ENCODE measurements at places on chromosomes 7 and 10.
A peak's percentile ranks its signal among the peaks of the same experiment; 100 is the strongest.

- DNase-seq: no peak
These were observed 36.0 kb upstream of the ARHGAP21 start for GRCh38 chr10:24759672-24760071.

- DNase-seq: no peak
These were observed 247.3 kb downstream of the SKAP2 start for GRCh38 chr7:26617066-26617465.

GRCh38 chr7:50580057-50580456, 14.9 kb upstream of the DDC start:
- DNase-seq: no peak

- DNase-seq: no peak
These were observed 579.4 kb downstream of the GATA3 start for GRCh38 chr10:8633909-8634308.

DNA sequence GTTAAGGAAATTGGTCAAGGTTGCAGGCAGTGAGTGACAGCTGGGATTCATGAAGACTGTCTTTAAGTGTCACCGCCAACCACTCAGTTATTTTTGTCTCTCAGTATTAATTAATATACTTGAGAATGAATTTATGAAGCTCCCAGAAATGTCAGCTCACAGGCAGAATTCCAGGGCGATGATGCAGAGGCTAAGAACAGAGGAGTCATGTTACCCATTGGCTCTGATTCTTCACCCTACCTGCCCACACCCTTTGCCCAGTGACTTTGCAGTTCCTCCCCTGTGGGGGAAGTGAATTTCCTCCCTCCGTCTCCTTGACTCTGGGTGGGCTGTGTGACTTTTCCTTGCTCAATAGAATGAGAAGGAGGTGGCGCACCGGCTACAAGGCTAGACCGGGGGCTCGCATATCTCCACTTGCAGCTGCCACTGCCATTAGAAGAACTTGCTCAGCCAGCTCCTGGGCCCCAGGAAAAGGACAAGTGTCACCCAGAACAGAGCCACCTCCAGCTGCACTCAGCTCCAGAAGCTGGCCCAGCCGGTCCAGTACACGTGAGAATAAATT, 157.1 kb upstream of the PRKCQ start:
- DNase-seq: no peak

DNA sequence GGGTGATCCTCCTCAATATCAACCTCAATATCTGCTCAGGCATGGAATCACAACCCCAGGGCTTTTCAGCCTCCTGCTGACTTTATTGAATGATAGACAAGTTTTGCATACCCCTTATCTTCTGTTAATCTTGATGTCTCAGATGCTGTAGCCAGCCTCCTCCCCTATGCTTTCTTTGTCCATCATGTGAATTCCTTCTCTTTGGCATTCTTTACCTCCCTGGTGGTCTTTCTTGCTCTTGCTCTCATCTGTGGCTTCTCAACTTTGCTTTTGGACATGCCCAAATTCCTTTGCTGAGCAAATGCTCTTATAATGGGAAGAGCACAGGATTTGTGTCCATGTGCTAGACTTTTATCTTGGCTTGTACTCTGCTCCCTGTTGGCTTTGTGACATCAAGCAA, 73.4 kb upstream of the FAM13C start:
- DNase-seq: no peak

- DNase-seq: no peak
These were observed 2.4 kb downstream of the PAPSS2 start for GRCh38 chr10:87661861-87662785.

DNA sequence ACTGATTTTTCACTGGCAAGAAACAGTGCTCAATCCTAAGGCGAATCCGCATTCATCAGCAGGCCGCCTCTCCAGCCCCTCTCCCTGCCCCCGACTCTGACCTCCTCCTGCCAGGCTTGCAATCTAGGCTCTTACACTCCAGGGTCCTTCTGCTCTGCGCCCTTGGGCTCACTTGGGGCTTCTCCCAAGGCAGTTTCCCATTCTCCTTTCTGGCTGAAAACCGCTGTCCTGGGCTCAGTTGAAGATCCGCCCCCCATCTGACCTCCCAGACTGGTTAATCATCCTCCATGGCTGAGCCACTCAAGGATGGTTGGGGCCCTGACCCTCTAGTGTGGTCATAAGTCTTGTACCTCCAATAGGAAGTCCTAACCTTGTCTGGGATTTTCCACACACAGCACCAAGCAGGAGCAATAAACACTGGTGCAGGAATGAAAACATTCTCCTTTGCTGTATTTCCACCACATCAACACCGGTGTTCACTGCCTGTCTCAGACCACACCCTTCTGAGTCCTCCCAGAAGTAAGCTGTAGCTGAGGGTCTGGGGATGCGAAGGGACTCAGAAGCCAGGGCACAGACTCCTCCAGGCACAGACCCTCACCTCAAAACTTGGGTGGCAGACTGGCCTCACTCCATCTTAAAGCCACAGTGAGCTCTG, 42.4 kb downstream of the TNS3 start:
- no peak for DNase-seq

DNA sequence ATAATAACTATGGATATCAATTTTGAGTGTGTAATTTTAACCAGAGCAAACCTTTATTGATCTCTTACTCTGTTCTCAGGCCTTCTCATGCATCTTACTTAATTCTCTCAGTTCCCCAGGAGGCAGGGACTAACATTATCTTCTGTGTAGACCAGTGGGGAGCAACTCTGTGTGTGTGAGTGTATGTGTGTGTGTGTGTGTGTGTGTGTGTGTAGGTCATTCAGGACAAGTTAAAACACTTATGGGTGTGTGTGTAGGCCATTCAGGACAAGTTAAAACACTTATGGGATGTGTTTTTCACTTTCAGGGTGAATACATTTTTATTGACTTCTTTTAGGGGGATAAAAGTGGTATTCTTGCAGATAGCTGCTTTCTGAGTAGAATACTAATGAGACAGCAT, 145.0 kb downstream of the ADAM12 start:
- DNase-seq: no peak

DNA sequence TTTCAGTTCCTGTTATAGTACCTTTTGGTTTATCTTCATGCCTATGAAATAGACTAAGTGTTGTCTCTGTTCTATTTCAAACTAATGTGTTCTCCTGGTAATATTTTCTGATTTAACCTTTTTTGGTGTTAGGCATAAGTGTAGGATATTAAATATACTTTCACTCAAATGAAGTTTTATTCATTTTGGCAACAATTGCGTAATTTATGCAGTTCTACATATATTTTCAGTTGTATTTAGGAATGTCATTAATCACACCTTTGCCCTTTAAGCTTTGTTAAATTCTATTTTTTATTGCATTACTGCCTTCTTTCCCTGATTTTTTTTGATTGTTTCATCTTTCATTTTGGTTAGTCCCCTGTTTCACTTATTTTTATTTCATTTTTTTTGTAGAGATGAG, 47.3 kb downstream of the RSBN1L start:
- DNase-seq: no peak

DNA sequence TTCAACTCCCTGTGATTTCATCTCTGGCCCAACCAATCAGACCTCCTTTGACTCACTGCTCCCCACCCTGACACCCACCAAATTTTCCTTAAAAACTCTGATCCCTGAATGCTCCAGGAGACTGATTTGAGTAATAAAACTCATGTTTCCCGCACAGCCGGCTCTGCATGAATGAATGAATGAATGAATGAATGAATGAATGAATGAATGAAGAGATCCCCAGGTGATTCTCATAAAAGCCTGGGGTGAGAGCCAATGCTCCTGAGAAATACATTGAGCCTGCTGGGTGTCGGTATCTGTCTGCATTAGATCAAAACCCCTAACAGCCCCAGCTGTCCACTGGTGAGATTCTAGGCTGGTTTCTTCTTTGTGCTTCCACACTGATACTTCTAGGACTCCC, 58.7 kb downstream of the HTR7 start:
- DNase-seq: no peak

DNA sequence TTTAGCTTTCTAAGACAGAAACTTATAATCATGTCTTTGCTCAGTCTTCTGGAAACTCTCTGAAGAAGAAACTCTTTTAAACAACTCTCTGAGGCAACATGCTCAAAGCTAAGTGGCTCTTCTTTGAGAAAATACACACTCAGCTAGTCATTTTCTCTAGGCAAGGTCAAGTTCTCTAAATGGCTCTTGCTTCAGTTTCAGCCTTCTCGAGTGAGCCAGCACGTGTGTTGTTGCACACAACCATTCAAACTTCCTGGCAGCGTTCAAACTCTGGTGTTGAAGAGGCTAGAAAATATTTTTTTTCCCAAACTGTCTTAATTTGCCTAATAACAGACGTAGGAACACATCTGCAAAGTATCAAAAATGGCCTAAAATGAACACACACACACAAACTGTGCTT, 129.1 kb downstream of the THSD7A start:
- DNase-seq: no peak

DNA sequence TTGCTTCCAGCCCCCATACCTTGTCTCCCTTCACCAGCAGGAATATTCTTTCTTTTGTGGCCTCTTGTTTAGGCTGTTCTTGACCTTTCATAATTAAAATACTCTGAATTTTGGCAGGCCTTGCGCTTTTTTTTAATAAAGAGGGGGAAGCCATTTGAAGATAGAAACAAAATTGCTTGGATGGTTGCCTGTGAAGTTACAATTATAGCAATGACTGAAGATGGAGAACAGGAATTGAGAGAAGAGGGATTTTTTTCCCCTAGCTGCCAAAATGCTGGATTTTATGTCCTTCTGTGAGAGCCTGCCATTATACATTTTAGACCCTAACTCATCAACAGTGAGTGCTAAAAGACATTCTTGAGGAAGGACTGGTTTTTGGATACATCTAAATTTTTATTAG, 24.8 kb downstream of the FGFBP3 start:
- DNase-seq: no peak

DNA sequence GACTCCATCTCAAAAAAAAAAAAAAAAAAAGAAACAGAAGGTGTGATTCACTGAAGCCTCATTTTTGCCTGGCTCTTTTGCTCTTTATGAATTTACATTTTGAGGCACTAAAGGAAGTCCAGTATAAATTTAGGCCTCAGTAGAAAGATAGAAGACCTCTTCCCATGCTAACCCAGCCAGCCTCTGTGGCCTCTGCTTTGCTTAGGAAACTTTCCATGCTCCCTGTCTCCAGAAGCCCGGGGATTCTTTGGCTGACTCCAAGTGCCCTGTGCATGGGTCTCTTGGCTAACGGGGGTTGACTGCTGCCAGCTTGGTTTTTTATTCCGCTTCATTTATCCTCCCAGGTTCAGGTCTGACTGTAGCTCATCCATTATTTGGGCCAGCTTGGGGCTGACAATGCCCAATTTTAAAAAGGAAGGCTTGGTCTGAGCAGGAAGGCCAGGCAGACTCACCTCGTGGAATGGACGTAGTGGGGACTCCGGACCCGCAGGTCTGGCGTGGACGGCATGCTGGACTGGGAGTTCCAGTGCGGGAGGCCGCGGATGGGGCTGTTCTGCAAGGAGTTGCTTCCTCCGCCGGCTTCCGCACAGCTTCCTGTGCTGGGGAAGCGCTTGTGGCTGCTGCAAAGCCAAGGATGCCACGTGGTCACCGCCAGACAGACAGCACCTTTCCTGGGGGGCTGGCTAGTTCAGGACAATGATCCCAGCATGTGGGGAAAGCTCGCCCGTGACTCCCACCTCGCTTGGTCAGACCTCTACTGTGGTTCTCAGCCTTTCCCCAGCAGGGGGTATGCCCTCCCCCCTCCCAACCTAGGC, 72.3 kb downstream of the PRPF18 start:
- no peak for DNase-seq

DNA sequence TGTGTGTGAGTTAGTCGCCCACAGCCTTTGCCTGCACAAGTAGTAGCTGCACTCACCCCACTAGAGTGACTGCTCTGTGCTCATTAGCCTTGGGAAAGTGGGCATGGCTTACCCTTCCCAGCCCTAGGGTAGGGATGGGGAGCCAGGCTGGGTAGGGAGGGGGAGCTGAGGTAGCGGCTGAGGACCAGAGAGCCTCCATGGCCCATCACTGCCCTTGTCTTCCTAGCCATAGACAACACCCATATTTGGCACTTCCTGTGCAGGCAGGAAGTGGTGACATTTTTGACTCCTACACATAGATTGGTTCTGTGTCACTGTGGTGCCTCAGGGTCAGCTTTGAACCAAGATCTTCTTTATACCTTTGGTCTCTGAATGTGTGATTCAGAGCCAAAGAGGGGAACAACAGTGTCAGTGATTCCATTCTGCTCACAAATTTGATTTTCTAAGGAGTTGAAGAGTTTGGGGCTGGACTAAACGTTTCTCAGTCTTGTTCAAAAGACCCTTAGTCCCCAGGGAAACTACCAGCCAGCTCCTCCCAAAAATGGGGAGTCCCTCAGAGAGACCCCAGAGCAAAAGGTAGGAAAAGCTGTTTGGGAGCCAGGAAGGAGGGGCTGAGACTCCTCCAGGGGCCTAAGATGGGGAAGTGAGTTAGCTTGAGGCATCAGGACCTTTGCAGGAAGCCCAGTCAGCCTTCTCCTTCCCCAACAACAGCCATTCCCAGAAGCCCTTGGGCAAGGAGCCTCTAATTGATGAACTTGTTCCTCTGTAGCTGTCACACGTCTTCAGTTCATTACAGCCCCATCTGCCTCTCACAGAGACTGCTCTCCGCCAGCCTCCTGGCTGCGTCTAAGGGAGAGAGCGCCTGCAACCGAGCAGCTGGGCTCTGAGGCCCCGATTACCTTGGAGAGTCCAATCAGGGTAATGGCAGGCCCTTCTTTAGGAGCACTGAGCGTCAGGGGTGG, 135.0 kb downstream of the CDH23 start:
- peak; percentile 16 for DNase-seq

DNA sequence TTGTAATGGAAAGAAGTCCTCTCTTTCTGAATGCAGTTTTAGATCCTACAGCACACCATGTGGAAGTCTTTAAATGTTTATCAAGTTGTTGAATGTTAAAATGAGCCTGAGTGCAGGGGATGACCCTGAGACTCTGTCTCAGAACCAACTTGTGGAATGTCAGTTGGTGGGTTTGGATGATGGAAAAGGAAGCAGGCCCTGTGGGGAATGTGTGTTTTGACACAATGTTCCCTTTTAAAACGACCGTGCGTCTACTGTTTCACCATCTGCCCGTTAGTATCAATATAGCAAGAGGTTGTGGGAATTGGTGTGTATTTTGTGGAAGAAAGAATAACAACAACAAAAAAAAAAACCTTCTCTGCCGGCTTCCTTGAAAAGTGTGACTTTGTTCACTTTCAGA, 8.3 kb downstream of the DYNC1I1 start:
- no peak for DNase-seq

DNA sequence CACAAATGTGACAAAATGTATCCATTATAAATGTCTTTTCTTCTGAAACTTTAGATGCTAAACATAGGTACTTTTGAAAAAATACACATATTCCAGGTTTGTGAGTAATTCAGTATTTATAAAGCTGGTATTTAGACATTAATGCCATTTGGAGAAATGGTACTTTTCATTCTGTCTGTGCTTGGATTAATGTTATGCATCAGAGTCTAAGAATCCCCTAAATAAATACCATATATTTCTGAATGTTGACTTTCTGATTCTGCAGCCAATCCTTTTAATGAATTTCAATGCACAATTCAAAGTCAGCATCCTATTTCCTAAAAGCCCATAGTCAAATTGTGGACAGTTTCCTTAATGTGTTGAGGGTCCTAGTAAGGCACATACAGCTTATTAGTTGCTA, 145.0 kb downstream of the DKK1 start:
- DNase-seq: no peak
